Smooth muscle cell of trachea (primary cell): ENCODE measurements at places on chromosomes 1 and 21. TPM values are rescaled to one million over a fixed set of nuclear protein-coding genes. Genes with fewer than 3 reads are reported as not detected.

SLAMF6 gene
- not detected in 2 replicates for total RNA-seq

TDRD5 gene
- total RNA-seq, result not detected in 2 replicates

SETD4 gene
- total RNA-seq, result 17.0 and 25.9 TPM in 2 replicates

COL11A1 gene
- 2.5 and 3.3 TPM in 2 replicates for total RNA-seq

VSIG8 gene
- total RNA-seq, result 0.15 and 0.17 TPM in 2 replicates

CDCA8 gene
- total RNA-seq, result 1.5 and 16.4 TPM in 2 replicates

KCNQ4 gene
- total RNA-seq, result under 0.01 TPM in 2 replicates
